Suprapubic skin (tissue), 4 donors: ENCODE measurements at places on chromosomes 3 and 15.

GRCh38 chr3:186782542-186783057 is 777 bp upstream of the EIF4A2 start:
- no peaks in the 10 kb centered on the region for H3K27me3 ChIP-seq
- DNase-seq, result no peak
- peak overlapping the region; percentile 96 for H3K27ac ChIP-seq

DNA sequence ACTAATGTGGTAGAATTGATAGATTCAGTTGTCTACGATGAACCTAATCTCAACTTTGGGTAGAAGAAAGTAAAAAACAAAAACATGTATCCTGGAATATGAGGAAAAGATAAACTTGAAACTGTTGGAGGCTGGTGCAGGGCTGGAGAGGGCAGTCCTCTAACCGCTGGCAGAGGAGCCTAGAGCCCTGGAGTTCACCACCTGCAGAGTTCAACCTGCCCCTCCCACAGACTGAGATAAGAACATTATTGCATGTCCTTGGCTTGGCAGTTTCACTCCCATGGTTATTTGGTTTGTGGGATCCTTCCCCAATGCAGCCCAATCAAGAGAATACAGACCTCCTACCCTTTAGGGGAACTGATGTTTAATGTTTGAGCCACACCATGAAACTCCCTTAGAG is 53.2 kb upstream of the GATM start:
- H3K36me3 ChIP-seq, result no peaks in the 10 kb centered on the region
- no peak overlapping the region for H3K27ac ChIP-seq
- no peak overlapping the region for H3K4me3 ChIP-seq

GRCh38 chr3:56251343-56251945 is 216.8 kb downstream of the ERC2 start:
- no peak for DNase-seq
- H3K36me3 ChIP-seq, result no peaks in the 10 kb centered on the region
- no peaks in the 10 kb centered on the region for H3K4me1 ChIP-seq
- peaks cover 4% of the 10 kb centered on the region for H3K27me3 ChIP-seq
- H3K27ac ChIP-seq, result no peak overlapping the region

DNA sequence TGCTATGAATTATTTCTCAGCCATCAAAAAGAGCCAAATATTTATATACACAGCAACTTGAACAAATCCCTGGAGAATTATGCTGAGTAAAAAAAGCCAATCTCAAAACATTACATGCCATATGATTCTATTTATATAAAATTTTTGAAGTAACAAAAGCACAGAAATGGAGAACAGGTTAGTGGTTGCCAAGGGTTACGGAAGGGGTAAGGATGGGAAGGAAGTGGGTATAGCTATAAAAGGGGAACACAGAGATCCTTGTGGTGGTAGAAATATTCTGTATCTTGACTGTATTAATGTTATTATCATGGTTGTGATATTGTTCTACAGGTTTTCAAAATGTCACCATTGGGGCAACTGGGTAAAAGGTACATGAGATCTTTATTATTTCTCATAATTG is 62.3 kb upstream of the ASB14 start:
- H3K4me1 ChIP-seq, result no peaks in the 10 kb centered on the region
- no peaks in the 10 kb centered on the region for H3K36me3 ChIP-seq
- no peak for DNase-seq
- no peak overlapping the region for H3K27ac ChIP-seq
- no peaks in the 10 kb centered on the region for H3K27me3 ChIP-seq

GRCh38 chr3:52707585-52707984 is 1.7 kb downstream of the SPCS1 start:
- H3K27ac ChIP-seq, result no peak overlapping the region
- DNase-seq, result no peak
- H3K27me3 ChIP-seq, result no peaks in the 10 kb centered on the region
- H3K4me1 ChIP-seq, result peaks cover 40% of the 10 kb centered on the region

GRCh38 chr15:82039871-82040270 is 5.9 kb downstream of the MEX3B start:
- no peak overlapping the region for H3K4me3 ChIP-seq
- H3K27ac ChIP-seq, result no peak overlapping the region
- H3K36me3 ChIP-seq, result no peaks in the 10 kb centered on the region
- H3K4me1 ChIP-seq, result peaks cover 20% of the 10 kb centered on the region
- DNase-seq, result no peak

GRCh38 chr3:13111873-13112520 is 38.8 kb upstream of the IQSEC1 start:
- no peak overlapping the region for H3K27ac ChIP-seq
- no peak overlapping the region for H3K4me3 ChIP-seq
- peaks cover 10% of the 10 kb centered on the region for H3K4me1 ChIP-seq
- DNase-seq, result peak; percentile 55
- H3K36me3 ChIP-seq, result no peaks in the 10 kb centered on the region
- H3K27me3 ChIP-seq, result peaks cover 38% of the 10 kb centered on the region

DNA sequence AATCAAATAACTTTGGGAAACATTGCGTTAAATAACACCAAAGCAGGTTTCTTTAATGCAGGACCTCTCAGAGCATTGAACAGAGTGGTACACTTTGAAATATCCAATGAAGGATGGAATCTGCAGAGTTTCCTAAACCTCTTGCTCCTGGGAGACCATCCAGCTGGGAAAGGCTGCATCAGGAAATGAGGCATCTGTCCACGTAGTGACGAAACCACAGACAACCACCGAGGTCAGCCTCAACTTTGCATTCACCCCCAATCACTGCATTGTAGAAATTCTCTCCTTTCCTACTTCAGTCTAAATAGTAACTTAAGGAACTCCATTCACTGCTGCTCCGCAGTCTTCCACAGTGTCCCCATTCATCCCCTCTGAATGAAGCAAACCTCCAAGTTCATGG is 41.5 kb upstream of the CDV3 start:
- no peak for DNase-seq
- H3K27ac ChIP-seq, result no peak overlapping the region
- H3K36me3 ChIP-seq, result no peaks in the 10 kb centered on the region
- peaks cover 16% of the 10 kb centered on the region for H3K4me1 ChIP-seq
- no peaks in the 10 kb centered on the region for H3K27me3 ChIP-seq

GRCh38 chr3:160478338-160478737 is 28.8 kb upstream of the TRIM59 start:
- H3K4me3 ChIP-seq, result no peak overlapping the region
- no peaks in the 10 kb centered on the region for H3K4me1 ChIP-seq
- no peak overlapping the region for H3K27ac ChIP-seq
- H3K36me3 ChIP-seq, result no peaks in the 10 kb centered on the region

GRCh38 chr3:53180305-53181023 is 19.5 kb downstream of the PRKCD start:
- no peaks in the 10 kb centered on the region for H3K27me3 ChIP-seq
- H3K4me1 ChIP-seq, result no peaks in the 10 kb centered on the region
- no peak overlapping the region for H3K27ac ChIP-seq

DNA sequence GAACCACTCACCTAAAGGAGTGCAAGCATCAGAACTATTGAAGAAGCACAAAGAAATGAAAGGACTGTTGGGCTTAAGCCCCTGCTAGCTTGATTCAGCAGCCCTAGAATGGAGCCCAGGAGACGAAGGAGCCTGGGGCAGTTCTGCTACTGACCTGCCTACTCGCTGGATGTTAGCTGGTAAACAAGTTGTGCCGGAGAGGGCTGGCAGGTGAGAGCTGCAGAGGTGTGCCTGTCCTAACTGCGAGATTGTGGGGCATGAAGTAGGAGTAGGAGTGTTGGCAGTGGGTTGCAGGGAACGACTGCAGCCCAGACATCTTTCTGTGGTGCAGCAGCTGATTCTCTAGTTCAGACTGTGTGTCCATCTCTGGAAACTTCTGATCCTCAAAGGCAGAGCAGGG is 75.2 kb upstream of the GSK3B start:
- no peaks in the 10 kb centered on the region for H3K36me3 ChIP-seq
- no peak for DNase-seq
- H3K4me1 ChIP-seq, result peaks cover 19% of the 10 kb centered on the region
- H3K4me3 ChIP-seq, result no peak overlapping the region

- peaks cover 6% of the 10 kb centered on the region for H3K27me3 ChIP-seq
- peaks cover 55% of the 10 kb centered on the region for H3K4me1 ChIP-seq
Observed at GRCh38 chr15:75693501-75694240, 19.0 kb downstream of the CSPG4 start.

DNA sequence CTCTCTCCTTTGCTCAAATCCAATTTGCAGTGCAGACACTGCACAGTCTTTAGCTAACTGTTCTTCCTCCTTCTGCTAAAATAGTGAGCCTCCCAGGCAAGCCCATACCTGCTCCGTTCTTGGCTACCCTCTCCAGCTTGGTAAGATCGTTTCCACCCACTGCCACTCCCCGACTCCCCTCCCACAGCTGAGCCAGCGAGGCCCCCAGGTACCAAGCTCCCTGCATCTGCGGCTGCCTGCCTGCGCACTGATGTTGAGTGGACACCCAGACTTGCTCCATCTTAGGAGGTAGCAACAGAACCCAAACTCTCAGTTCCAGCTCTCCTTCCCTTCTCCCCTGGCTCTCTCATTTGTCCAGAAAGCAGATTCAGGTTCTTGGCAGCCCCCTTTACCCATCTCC is 7.9 kb upstream of the TNK2 start:
- H3K27me3 ChIP-seq, result no peaks in the 10 kb centered on the region
- no peaks in the 10 kb centered on the region for H3K36me3 ChIP-seq

DNA sequence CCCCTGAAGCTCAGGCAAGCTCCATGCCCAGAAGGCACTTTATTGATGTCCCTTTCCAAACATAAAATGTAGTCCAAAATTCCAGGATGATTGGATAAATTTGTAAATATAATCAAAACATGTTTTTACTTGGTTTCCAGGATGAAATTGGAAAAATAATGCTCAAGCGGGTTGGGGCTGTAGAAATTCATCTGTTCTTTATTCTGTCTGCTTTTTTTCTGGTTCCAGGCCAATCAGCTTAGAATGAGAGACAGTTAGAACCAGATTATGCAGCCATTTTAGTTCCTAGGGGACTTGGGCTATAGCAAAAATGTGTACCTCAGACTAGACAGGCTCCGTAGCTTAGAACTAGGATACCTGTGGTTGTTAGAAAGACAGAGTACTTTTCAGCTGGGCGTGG is 450.8 kb downstream of the MCTP2 start:
- peaks cover 7% of the 10 kb centered on the region for H3K4me1 ChIP-seq
- H3K27me3 ChIP-seq, result no peaks in the 10 kb centered on the region
- H3K4me3 ChIP-seq, result no peak overlapping the region
- no peak overlapping the region for H3K27ac ChIP-seq
- DNase-seq, result no peak
- H3K36me3 ChIP-seq, result no peaks in the 10 kb centered on the region
